ENCODE measurements at places on chromosomes 4 and X. TPM values are rescaled to one million over a fixed set of nuclear protein-coding genes. Genes with fewer than 3 reads are reported as not detected.

Gene VCX3B
- total RNA-seq = not detected

Gene OTC
- not detected for total RNA-seq

Gene AFF1
- total RNA-seq = 34.0 TPM

Gene TRPC3
- total RNA-seq = 0.07 TPM

Gene SATL1
- not detected for total RNA-seq

Gene CLIC2
- total RNA-seq = 7.3 TPM

Gene TRIM60
- total RNA-seq = not detected

Gene RWDD4
- 23.6 TPM for total RNA-seq

Gene TMPRSS11A
- not detected for total RNA-seq

Gene HHIP
- total RNA-seq = 217 TPM

Gene PABPC4L
- total RNA-seq = 0.13 TPM

Gene STATH
- total RNA-seq = not detected

Gene DSPP
- total RNA-seq = not detected

Gene HPSE
- total RNA-seq = 30.7 TPM

Gene GAGE2A
- not detected for total RNA-seq

Gene CORIN
- total RNA-seq = 0.56 TPM

Gene RPL36A
- total RNA-seq = 865 TPM

Gene PCDH7
- 19.7 TPM for total RNA-seq

Gene GIMD1
- not detected for total RNA-seq

Gene FAM53A
- 2.0 TPM for total RNA-seq

Gene ASB12
- total RNA-seq = not detected

Gene PKD2
- 49.7 TPM for total RNA-seq

Gene STPG2
- 0.14 TPM for total RNA-seq

Gene MGARP
- 57.2 TPM for total RNA-seq

Gene SPON2
- 0.28 TPM for total RNA-seq

Gene RBBP7
- 174 TPM for total RNA-seq

Gene FRG2
- total RNA-seq = not detected

Gene JCHAIN
- total RNA-seq = not detected

Gene MFAP3L
- total RNA-seq = 0.20 TPM

Gene GAGE12E
- total RNA-seq = not detected

Gene SH3BP2
- 24.9 TPM for total RNA-seq

Gene CPLX1
- total RNA-seq = 0.14 TPM

Gene SPARCL1
- 0.88 TPM for total RNA-seq
